Sigmoid colon (tissue), 7 donors: ENCODE measurements at places on chromosomes 5 and 9. TPM values are rescaled to one million over a fixed set of nuclear protein-coding genes. Genes with fewer than 3 reads are reported as not detected.
A peak's percentile ranks its signal among the peaks of the same experiment; 100 is the strongest.

CARTPT gene
- total RNA-seq = 16.3 TPM

DNA sequence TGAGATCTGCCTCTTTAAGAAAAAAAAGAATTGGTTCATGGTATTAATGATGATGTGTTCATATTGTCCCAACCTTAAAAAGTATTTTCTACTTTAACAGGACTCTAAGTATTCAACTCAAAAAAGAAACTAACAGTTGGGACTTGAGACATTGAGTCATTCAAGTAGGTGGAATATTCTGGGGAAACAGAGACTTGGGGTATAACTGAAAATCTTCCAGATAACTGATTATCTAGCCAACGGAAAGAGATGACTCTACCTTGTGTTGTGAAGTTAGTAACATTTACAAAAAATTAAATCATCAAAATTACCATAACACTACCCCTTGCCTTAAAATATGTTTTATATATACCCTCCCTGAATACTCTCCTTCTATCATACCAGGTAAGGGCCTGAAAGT lies 19.1 kb downstream of the OXCT1 start:
- peaks cover 24% of the 10 kb centered on the region for H3K36me3 ChIP-seq
- H3K4me3 ChIP-seq = no peak overlapping the region
- no peaks in the 10 kb centered on the region for H3K4me1 ChIP-seq
- no peak overlapping the region for H3K27ac ChIP-seq

- no peaks in the 10 kb centered on the region for H3K36me3 ChIP-seq
- H3K27me3 ChIP-seq = no peaks in the 10 kb centered on the region
- DNase-seq = no peak
- no peak overlapping the region for H3K4me3 ChIP-seq
Observed at GRCh38 chr9:6471231-6471850, 58.3 kb downstream of the UHRF2 start.

DNA sequence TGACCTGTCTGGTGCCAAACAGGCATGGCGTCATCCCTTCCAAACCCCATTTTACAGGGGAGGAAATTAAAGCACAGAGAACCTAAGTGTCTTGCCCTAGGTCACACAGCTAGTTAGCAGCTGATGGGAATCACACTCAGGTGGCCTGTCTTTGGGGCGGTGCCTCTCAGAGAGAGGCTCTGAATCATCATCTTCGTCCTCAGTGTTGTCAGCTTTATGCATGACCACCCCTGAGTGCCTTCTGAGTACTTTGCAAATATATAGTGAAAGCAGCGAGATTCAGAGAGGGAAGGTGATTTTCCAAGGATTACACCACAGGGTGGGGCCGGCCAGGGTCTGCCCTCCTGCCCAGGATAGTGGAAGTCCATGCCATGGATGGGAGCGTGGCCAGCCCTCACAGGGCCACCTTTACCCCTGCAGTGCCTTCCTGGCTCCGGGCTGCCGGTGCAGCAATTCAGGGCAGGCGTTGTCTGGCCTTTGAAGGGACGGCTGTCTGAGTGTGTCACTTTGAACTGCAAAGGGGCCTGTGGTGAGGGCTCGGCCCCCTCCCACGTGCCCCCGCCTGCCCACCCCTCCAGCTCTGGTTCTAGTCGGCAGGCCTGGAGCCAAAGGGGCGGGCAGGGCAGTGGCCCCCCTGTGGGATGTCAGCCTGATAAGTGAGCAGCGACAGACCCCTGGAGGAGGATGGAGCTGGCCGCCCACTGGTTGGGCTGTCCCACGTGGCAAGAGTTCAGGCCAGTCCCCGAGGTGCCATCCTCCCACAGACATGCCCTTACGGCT lies 16.9 kb downstream of the LMX1B start:
- H3K4me3 ChIP-seq = no peak overlapping the region
- H3K4me1 ChIP-seq = peaks cover 11% of the 10 kb centered on the region
- H3K27ac ChIP-seq = no peak overlapping the region
- no peak for DNase-seq
- peaks cover 95% of the 10 kb centered on the region for H3K27me3 ChIP-seq

ELOVL7 gene
- 1.6 TPM for total RNA-seq

- DNase-seq = no peak
- no peaks in the 10 kb centered on the region for H3K27me3 ChIP-seq
- H3K27ac ChIP-seq = no peak overlapping the region
- peaks cover 9% of the 10 kb centered on the region for H3K4me1 ChIP-seq
- no peak overlapping the region for H3K4me3 ChIP-seq
Observed at GRCh38 chr9:91643481-91644077, 219.9 kb upstream of the NFIL3 start.

DMRT3 gene
- total RNA-seq = not detected

DNA sequence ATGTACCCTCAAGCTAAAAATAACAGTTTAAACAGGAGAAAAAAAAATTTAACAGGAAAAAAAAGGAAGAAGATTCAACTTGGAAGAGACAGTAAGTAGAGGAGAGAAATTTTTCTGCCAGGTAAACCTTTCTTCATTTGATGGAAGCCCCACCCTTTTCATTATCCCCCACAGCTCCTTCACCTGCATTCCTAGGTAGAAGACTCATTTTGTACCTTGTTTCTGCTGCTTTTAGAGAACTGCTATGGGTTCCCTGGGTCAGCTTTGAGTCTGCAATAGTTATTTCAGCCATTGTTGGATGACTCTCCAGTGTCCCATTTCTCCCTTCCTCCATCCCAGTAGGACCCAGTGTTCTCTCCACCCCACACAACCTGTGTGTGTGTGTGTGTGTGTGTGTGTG lies 74.1 kb upstream of the CPEB4 start:
- H3K27me3 ChIP-seq = no peaks in the 10 kb centered on the region
- no peak overlapping the region for H3K4me3 ChIP-seq
- no peaks in the 10 kb centered on the region for H3K4me1 ChIP-seq

PHF2 gene
- total RNA-seq = 29.2 TPM

GRCh38 chr9:36987409-36987808 lies 46.7 kb downstream of the PAX5 start:
- no peak overlapping the region for H3K27ac ChIP-seq
- H3K36me3 ChIP-seq = no peaks in the 10 kb centered on the region
- no peaks in the 10 kb centered on the region for H3K4me1 ChIP-seq
- peaks cover 98% of the 10 kb centered on the region for H3K27me3 ChIP-seq
- no peak overlapping the region for H3K4me3 ChIP-seq

DNA sequence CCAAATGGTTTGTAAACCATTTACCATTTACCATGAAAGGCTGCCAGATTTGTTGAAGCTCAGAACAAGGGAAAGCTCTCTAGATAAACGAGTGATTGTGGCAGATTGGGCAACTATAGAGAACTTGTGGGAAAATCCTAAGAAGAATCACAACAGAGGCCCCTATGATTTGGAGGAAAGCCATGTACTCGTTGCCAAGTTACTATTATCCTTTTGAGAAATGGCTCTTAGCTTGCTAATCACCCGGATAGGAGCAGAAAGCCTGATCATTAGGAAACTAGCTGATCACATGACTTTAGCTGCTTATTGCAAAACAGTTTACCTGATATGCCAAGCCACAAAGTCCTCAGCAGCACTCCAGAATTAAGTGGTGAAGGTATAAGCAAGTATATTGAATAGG lies 23.5 kb upstream of the ATG10 start:
- H3K27me3 ChIP-seq = no peaks in the 10 kb centered on the region
- H3K27ac ChIP-seq = no peak overlapping the region
- H3K4me3 ChIP-seq = no peak overlapping the region
- H3K36me3 ChIP-seq = no peaks in the 10 kb centered on the region
- no peaks in the 10 kb centered on the region for H3K4me1 ChIP-seq

DNA sequence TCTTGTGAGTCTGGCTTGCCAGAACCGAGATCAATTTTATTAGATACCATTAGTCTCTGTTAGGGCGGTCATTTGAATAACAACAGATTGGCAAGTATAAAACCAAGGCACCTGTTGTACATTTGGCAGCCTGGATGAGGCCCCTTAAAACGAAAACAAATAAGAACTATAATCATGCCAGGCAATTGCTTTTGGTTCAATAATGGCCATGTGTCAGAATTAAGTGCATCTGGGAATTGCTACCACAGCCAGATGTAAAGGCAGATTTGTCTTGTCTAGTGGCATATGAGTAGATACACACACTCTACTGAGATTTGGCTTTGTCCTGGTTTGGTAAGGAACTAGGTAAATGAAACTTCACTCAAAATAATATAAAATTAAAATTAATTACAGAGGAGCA lies 1046.2 kb upstream of the DMAC1 start:
- H3K36me3 ChIP-seq = no peaks in the 10 kb centered on the region
- no peak overlapping the region for H3K4me3 ChIP-seq
- H3K4me1 ChIP-seq = no peaks in the 10 kb centered on the region
- H3K27ac ChIP-seq = no peak overlapping the region

- no peak overlapping the region for H3K4me3 ChIP-seq
- peaks cover 19% of the 10 kb centered on the region for H3K4me1 ChIP-seq
- DNase-seq = no peak
- H3K27ac ChIP-seq = no peak overlapping the region
- H3K27me3 ChIP-seq = no peaks in the 10 kb centered on the region
Observed at GRCh38 chr5:123146696-123147095, 57.7 kb downstream of the PRDM6 start.

GRCh38 chr5:63070001-63070400 lies 491.4 kb downstream of the LRRC70 start:
- H3K27me3 ChIP-seq = no peaks in the 10 kb centered on the region
- no peak overlapping the region for H3K27ac ChIP-seq
- H3K36me3 ChIP-seq = no peaks in the 10 kb centered on the region
- H3K4me1 ChIP-seq = no peaks in the 10 kb centered on the region
- H3K4me3 ChIP-seq = no peak overlapping the region

DNA sequence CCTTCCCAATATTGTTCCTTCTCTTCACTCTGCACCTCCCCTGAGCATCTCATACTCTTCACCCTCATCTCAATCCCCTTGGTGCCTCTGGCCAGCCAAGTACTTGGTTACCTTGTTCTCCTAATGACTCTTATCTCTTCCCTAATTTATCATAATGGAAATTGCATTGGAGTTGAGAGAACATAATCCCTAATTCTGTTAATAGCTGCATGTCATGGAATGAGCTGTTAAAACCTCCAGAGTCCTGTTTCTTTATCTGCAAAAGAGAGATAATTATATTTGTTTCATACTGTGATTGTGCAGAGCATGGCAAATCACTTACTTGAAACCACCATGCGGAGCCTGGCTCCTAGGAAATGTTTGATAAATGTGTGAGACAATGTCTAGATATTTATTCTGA lies 1074.9 kb upstream of the DMAC1 start:
- no peak for DNase-seq
- H3K4me3 ChIP-seq = no peak overlapping the region
- H3K36me3 ChIP-seq = no peaks in the 10 kb centered on the region
- H3K27me3 ChIP-seq = no peaks in the 10 kb centered on the region
- no peak overlapping the region for H3K27ac ChIP-seq
- H3K4me1 ChIP-seq = no peaks in the 10 kb centered on the region

DNA sequence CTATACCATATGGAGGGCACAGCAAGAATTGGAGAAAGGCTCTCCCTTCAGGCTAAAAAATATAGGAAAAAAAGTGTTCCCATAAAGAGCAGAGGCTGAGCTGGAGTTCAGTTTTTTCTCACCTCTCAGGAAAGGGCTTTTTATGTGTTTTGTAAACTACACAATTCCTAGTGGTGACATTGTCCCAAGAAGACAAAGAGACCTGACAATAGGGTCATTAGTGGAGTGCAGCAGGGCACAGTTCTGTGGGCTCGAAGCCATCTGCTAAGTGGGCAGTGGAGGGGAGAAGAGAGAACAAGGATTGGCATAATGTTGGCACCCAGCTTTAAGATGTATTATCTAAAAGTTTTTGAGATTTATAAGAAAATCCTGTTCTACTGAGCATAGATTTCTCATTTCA lies 162.5 kb downstream of the HCN1 start:
- no peak for DNase-seq
- H3K36me3 ChIP-seq = no peaks in the 10 kb centered on the region
- no peak overlapping the region for H3K4me3 ChIP-seq
- no peaks in the 10 kb centered on the region for H3K4me1 ChIP-seq

DNA sequence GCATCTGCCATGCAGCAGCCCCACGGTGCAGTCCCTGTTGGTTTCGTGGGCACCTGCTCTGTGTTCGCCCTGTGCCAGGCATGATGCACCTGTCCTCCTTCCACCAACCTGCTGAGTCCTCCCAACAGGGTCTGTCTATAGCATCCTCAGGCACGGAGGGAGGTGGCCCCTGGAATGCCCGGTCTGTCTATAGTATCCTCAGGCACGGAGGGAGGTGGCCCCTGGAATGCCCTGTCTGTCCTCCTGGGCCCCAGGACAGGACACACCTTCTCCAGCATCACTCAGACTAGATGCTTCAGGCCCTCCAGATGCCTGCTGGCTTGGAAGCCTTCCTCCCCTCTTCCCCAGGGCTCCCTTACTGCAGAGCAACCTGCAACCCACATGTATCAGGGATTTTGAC lies 9.9 kb upstream of the PHYHD1 start:
- H3K27ac ChIP-seq = peak overlapping the region; percentile 72
- no peak overlapping the region for H3K4me3 ChIP-seq
- H3K27me3 ChIP-seq = no peaks in the 10 kb centered on the region
- DNase-seq = no peak
- H3K4me1 ChIP-seq = peaks cover 76% of the 10 kb centered on the region
- H3K36me3 ChIP-seq = peaks cover 24% of the 10 kb centered on the region

HABP4 gene
- total RNA-seq = 12.5 TPM

SPATA31D4 gene
- total RNA-seq = not detected

DNA sequence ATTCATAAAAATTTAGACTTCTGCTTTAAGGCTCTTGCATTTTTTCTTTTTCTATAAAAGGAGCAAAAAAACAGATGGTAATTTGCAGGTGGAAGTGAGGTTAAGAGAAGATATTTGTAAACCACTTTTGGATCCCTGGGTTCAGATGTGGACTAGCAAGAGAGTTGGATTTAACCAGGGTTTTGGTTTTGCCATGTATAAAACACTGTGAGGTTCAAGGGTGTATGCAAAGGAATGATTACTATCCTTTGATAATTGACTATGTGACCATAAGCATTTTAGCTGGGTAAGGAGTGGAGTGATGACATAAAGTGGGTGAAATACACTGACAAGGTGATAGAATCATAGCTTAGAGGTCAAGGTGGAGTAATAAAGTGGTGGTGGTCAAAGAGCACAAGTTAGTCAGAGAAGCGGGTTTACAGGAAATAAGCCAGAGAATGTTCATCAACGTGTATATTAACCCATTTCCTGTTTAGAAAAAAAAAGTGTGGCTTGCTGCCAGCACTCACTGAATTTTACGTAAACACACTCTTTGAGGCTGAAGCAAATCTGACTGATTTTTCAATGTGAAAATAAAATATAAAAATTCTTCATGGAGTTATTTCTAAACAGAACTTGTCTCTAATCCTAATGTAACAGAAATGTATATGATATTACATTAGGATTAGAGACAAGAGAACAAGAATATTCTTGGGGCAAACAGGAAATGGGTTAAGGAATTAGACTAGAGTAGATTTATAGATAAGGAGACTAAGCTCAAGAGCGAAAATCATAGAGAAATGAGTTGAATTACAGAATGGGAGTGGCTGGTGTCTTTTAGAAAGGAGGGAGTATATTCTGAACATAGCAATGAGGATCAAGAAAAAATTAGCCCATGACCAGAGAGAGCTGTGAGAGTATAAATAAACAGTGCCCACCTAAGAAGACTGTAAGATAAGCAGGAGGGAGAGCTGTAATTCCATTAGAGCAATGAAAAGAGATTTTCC lies 74.5 kb downstream of the CDKN2A start:
- no peaks in the 10 kb centered on the region for H3K4me1 ChIP-seq
- H3K27ac ChIP-seq = no peak overlapping the region
- no peaks in the 10 kb centered on the region for H3K27me3 ChIP-seq
- H3K4me3 ChIP-seq = no peak overlapping the region

GHR gene
- total RNA-seq = 22.8 TPM

- no peaks in the 10 kb centered on the region for H3K36me3 ChIP-seq
- H3K27ac ChIP-seq = no peak overlapping the region
- H3K27me3 ChIP-seq = no peaks in the 10 kb centered on the region
Observed at GRCh38 chr5:178564397-178564796, 25.8 kb downstream of the COL23A1 start.
